ENCODE measurements at places on chromosomes 7 and 10.

- DNase-seq: no peak
Observed at GRCh38 chr7:91112902-91113341, 151.3 kb upstream of the FZD1 start.

- DNase-seq: peak; percentile 5
Observed at GRCh38 chr10:129101232-129101980, 365.6 kb upstream of the MGMT start.

DNA sequence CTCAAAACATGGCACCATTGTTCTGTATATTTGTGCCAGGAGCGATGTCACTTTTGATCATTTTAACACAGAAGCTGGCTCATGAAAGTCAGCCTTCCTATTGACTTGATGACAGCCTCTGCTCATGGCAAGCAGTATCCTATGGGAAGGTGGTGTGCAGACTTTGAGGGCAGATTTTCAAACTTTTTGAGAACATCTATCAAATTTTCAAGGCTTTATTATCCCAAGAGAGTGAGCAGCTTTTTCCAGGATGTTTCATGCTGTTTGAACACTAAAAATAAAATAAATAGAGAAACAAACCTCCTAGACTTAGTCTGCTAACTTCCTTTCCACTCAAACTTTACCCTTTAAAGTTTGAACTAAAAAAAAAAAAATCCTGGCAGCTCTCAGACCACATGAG is 20.3 kb downstream of the FAM13C start:
- no peak for DNase-seq

DNA sequence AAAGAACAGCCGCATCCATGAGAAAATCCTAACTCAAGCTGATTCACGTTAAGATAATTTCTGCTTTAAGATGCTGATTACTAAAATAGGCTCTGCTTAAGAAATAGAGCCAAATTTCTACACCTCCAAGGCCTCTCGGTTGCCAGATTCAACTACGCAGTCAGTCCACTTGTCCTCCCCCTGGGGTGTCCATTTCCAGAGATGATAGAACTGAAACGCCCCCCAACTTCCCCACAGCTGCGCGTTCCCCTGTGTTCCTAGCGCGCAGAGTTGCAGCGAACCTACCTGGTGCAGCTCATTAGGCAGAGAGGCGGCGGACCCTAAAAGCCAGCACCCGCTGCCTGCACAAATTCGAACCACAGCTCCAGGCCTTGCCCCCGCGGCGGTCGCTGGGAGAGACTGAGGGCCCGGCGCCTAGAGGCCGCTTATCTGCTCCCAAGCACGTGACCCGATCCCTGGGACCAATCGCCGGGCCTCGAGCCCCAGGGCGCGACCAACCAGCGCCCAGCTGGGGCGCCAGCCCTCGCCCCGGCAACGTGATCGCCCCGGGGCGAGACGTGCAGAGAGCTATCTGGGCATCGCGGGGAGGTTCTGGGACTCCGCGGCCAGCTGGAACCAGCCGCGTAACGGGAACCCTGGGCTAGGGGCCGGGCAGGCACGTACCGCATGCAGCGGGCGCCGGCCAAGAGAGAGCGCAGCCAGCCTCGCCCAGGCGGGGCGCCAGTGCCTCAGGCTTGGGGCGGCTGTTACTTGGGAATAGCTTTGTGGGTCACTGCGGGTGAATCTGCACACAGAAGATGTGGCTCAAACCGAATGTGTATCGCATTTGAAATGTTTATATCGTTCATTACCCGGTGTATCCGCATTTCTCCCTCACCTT is at the start of gene PPP1R3C:
Gene PPP1R3C (minus strand): TSS at position 401 of the 880 bp plus-strand sequence. CDS start 102 bp downstream, at position 299.
- DNase-seq: peak; percentile 1

DNA sequence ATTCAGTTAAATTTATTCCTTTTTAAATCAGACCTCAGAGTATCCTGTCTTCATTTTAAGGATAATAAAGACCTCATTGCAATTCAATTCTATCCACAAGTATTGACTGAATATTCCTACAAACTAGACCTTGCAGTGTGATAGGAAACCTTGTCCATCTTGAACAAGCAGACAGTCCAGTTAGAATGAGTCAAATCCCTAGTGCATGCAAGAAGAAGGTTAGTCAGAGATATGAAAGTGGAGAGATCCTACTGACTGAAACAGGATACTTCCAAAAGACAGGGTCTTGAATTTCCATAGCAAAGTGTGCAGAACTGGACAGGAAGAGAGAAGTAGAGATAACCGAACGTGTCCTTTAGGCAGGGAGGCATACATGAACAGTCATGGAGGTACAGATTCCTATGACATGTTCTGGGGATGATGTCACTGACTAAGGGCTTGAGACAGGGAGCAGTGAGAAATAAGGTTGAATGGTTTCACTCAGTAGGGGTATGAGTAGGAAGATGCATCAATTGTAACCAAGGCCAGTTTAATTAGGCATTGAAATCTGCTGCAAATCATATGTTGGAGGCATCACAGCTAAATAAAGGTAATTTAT is 45.2 kb downstream of the PPP1R3A start:
- DNase-seq: no peak

GRCh38 chr7:77823787-77824186 is 25.2 kb downstream of the PHTF2 start:
- no peak for DNase-seq

- DNase-seq: no peak
Observed at GRCh38 chr10:61140765-61141392, 196.9 kb upstream of the RHOBTB1 start.

DNA sequence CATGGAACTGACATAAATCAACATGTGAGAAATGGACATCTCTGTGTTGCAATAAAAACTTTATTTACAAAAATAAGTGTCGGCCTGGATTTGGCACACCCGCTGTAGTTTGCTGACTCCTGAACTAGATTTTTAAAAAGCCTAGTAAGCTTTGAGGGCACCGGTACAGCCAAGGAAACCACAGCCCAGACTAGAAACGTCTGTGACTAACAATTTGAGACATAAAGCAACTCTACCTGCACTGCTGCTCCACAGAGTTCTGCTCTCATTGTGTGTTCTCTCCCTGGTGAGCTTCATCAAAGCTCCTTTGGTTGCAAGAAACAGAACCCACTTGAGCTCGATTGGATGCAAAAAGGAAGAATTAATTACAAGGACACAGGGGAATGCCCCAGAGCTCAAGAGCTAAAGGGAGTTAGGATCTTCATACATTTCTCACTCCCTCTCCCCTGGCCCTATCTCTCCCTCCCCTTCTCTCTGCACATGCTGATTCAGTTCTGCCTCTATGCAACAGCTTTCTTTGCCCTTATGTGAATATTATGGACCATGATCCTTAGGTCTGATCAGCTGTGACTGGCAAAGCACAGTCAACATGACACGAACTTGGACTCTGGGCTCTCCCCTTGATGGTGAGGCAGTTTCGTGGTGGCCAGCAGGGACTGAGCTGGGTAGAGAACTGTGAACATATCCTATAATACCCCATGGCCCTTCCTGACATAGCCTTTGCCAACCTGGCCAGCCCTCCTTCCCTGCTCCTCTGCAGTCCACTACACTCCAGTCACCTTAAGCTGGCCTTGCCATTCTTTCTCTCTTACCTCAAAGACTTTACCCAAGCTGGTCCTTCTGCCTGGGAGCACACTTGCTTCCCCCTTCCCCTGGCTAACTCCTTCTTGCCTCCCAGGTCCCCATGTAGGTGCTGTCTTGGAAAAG is 77.5 kb upstream of the YAE1 start:
- no peak for DNase-seq

- DNase-seq: no peak
Observed at GRCh38 chr10:127200646-127201045, 4.3 kb upstream of the INSYN2A start.

DNA sequence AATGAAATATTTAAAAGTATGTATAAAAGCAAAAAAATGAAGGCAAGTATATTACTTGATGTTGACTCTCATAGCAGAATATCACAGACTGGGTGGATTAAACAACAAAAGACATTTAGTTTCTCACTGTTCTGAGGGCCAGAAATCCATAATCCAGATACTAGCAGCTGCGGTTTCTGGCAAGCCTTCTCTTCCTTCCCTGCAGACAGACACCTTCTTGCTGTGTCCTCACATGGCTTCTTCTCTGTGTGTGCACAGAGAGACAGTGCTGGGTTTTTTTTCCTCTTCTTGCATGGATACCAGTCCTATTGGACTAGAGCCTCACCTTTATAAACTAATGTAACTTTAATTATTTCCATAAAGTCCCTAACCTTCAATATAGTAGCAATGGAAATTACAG is 127.9 kb upstream of the AKR1E2 start:
- no peak for DNase-seq

DNA sequence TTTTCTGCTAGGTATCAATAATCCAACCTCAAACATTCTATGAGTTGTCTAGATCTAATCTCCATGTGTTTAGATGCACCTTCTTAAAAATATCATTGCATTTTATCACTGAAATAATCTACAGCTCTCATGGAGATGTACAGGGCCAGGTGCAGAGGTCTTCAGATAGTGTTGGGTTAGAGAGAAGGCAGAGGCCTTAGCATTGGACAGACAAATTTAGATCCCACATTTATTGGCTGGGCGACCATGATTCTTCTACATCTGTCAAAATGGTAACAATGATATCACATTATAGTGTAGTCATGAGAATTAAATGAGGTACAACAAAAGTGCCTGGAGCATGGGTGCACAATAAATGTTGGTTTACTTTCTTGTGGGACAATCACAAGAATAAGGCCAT is 3.1 kb downstream of the ARHGAP22 start:
- no peak for DNase-seq

- no peak for DNase-seq
Observed at GRCh38 chr7:2956526-2957368, 86.9 kb downstream of the CARD11 start.

- DNase-seq: no peak
Observed at GRCh38 chr10:99927721-99928280, 81.9 kb downstream of the DNMBP start.

DNA sequence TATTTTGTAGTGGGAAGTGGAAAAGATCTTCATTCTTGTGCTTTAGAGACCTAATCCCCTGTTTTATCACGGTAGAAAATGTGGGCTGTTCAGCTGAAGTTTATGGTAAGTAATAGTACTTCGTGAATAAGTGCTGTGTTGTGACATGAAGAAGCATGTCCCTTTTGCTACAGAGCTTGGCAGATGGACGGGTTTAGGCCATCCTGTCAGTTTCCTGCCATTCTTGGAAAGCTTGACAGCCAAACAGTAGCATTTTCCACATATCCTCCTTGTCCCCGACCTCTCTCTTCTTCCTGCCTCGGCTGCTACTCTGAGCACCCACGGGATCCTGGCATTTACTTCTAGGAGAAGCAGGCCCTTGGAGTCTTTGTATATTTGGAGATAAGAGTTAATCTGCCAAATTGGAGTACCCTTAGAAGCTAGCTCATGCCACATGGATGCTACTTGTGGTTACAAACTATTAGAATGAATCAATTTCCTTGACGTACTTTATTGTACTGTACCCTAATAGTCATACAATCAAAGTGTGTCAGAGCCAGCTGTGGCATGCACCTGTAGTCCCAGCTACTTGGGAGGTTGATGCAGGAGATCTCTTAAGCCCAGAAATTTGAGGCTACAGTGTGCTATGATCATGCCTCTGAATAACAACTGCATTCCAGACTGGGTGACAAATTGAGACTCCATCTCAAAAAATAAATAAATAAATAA is 39.2 kb downstream of the PNLIPRP3 start:
- DNase-seq: no peak

DNA sequence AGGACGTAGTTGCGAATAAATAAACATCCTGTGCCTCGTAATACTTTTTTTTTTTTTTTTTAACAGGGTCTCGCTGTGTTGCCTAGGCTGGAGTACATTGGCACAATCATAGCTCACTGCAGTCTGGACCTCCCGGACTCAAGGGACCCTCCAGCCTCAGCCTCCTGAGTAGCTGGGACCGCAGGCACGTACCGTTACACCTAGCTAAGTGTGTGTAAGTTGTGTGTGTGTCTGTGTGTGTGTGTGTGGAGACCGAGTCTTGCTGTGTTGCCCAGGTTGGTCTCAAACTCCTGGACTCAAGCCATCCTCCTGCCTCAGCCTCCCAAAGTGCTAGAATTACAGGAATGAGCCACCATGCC is 573 bp upstream of the PON2 start:
- DNase-seq: no peak

- DNase-seq: no peak
Observed at GRCh38 chr7:121328508-121329190, at the start of gene WNT16. Gene WNT16 (plus strand): TSS chr7:121329000. CDS start chr7:121329293, 293 bp downstream.

DNA sequence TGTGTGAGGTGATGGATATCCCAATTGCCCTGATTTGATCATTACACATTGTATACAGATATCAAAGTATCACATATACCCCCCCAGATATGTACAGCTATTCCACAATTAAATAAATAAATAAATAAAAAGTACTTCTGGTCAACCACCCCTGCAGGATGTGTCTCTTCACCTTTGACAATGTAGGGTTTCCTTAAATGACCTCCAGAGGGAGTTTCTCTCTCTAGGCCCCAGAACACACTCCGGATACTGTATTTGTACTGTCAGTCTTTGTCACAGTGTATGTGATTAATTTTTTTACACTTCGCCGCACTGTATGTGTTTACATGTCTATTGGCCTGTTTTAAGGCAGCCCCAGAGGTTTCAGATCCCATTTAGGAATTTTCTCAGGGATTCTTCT is 123.6 kb downstream of the ADCYAP1R1 start:
- DNase-seq: no peak

DNA sequence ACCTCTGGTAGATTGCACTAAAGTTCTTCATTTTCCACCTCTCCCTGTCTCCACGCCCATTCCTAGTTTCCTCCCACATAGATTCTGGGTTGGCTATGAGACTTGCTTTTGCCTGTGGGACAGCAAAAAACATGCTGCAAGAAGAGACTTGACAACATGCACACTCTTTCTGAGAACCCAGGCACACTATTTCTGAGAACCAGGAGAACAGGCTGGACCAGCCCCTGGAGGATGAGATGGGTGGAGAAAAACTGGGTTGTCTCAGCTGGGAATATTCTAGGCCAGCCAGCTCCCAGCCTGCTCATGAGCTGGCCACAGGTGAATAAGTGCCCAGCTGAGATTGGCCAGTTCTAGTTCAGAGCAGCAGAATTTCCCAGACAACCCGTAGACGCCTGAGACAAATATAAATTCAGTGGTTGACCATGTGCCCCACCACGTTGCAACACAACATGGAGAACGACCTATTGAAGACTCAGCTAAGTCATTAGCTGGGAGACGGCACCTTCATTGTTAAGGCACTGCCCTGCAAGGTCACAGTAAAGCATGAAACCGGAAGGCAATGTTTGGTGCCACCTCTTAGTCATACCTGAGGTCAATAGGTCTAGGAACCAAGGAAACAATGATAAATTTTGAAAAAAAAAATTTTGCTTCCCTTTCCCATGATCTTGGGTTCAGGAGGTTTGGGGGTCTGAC is 92.7 kb upstream of the AKR1E2 start:
- no peak for DNase-seq

DNA sequence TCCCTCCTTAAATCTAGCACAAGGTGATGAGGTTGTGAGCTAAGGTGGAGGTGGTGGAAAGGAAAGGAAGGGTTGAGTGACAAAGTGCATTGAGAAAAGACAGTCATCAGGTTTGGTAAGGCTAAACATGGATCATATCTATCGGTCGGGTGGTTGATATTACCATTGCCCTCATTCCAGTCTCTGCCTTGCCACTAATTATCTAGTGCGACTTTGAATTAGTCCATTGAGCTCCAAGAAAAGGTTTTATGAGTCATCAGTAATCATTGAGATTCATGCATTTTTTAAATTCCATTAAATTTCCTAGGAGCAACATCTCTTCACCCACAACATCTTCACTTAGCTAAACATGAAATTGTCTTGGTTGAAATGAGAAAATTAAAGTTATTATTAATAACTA is 68.9 kb upstream of the FRMD4A start:
- DNase-seq: no peak
